ENCODE measurements at places on chromosomes 4 and X.

DNA sequence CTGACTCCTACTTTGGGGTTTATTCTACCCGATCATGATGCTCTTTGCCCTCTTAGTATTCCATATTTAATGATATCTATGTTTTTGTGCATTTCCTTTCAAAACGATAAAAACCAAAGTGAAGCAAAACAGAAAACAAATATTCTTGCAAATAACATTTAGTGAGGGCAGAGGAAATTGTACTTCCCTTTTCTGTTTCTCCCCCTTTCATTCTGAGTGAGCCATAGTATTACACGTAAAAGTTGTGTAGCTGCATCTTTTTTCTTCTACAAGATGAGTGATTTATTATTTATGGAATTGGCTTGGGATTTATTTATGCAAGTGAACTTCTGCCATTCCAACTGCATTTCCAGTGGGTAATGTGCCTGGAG lies 109.9 kb downstream of the AFF2 start:
- DNase-seq: no peak

DNA sequence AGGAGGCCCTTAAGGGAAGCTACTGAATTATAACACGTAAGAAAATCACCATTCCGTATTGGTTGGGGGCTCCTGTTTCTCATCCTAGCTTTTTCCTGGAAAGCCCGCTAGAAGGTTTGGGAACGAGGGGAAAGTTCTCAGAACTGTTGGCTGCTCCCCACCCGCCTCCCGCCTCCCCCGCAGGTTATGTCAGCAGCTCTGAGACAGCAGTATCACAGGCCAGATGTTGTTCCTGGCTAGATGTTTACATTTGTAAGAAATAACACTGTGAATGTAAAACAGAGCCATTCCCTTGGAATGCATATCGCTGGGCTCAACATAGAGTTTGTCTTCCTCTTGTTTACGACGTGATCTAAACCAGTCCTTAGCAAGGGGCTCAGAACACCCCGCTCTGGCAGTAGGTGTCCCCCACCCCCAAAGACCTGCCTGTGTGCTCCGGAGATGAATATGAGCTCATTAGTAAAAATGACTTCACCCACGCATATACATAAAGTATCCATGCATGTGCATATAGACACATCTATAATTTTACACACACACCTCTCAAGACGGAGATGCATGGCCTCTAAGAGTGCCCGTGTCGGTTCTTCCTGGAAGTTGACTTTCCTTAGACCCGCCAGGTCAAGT lies 6.9 kb upstream of the MSANTD1 start:
- no peak for DNase-seq

DNA sequence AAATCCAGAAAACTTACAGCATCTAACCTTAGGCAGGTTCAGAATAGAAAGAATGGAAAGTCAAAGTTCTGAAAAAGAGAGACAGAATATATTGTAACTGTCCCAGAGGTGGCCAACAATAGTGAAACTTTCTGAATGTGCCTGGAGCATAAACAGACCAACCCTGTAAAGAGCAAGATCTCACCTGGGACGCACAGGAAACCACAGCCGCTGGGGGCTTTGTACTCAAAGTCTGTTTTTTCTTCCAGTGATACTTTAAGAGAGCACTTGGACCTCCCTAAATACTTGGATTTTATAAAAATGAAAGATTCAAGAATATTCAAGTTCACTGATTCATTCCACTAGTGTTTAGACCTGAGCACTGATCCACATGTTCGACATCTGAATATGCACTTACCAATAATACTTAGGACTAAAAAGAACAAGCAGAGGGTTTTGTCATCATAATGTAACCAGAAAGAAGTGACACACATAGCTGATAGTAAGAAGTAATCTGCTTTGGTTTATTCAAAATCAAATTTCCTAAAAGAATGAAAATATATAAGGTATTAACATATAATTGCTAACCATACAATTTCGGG lies 35.3 kb downstream of the ARAP2 start:
- no peak for DNase-seq

GRCh38 chr4:6389142-6389825 lies 83.1 kb downstream of the PPP2R2C start:
- no peak for DNase-seq

DNA sequence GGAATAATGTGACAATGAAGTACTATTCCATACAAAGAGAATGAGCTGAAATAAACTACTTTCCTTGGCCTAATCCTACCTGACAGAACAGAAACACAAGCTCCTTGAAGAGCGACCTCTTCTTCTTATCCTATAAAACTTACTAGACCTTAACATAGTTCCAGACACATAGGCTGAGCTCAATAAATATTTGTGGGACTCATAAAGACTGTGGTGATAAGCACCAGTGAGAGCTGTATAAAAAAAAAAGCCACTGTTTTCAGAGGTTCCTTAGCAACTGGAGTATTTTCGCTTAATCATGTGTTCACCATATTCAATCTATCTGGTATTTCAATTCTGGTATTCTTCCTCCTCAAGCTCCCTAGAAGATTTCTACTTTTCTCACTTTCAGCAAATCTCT lies 1129.6 kb downstream of the STPG2 start:
- DNase-seq: no peak

DNA sequence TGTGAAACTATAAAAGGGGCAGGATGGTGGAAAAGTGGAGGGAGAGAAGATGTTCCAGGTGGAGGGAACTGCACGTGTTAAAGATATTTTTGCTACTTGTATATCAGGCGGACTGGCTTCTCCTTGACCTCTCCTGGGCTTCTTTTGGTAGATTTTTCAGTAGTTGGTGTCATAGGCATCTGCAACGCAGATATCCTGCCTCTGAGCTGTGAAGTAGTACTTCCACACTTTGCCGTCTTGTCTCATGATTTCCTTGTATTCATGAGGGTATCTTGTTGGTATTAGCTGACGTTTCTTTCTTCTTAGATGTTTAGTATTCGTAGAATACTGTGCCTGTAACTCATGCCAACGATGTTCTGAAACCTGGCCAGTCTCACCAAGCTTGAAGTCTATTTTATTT lies 81.0 kb downstream of the WWC2 start:
- DNase-seq: no peak

DNA sequence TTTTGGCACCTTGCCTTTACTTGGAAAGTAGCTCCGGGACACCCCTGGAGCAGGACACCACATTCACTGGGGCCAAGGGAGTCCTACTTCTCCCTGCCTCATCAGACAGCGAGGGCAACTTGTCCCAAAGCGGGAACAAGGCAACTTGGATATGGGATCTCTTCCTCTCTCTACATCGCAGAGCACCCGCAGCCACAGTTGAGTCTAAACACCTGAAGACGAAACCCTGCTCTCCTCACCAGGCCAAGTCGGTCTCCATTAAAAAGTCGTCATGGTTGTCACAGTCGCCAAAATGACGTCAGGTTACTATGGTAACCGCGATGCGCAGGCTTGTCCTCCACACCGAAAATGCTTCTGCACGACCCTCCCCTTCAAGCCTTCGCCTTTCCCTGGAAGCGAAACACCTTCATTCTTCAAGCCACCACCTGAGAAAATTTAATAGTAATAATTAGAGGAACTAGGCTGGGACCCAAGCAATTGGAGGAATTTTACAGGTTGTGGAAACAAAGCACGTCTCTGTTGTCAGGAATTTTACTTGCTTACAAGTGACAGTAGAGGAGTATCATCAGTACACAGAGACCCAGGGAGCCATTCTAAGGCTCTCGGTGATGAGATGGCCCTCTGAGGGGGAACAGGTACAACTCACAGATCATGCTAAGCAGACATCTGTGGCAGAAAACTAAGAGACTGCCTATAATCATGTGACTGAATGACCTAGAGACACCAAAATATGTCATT lies 30.5 kb upstream of the TCEAL4 start:
- no peak for DNase-seq

DNA sequence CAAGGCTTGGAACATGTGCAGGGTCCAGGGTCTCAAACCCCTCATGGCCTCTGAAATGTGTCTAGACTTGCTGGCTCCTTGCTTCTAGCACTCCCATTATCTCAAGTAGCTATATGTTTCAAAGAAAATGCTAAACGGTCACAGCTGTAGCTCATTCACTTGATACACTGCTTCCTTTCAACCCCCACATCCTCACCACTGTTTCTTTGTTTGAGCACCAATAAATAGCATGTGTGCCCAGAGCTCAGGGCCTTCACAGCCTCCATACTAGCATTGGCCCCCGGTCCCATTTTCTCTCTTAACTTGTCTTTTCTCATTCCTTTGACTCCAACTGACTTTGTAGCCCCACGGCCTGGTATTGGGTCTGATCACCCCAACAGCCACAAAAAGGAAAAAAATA lies 801.8 kb downstream of the STIM2 start:
- no peak for DNase-seq

GRCh38 chr4:28948501-28948900 lies 1771.7 kb upstream of the PCDH7 start:
- DNase-seq: no peak

GRCh38 chr4:158162631-158163030 lies 10.2 kb downstream of the GASK1B start:
- DNase-seq: no peak

DNA sequence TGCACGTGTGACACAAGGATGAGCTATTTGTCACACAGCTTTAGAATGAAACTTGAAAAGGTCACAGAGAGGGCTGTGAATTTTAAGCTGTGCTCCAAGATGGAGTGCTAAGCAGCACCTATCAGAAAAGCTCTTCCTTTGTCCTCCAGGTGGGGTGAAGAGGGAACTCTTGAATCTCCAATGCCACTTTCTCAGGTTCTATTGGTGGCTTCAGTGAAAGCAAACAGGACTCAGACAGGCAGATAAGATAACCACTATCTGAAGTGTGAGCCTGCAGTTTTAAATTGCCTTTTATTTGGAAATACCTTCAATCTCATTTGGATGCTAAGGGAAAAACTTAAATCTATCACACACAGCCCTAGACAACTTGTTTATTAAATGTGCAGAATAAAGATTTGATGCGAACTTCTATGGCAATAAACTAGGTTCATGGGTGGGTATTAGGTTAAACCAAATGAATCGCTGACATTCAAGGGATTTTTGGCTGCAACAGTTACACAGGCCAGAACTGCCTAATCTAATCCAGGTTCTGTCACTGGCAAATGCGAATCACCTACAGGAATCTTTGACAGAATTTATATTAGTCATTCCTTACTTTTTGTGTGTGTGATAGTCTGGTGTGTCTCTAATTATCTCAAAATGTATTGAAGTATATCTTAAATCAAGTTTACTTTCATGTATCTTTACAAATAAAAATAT lies 13.6 kb upstream of the PDGFRA start:
- no peak for DNase-seq

GRCh38 chrX:101530944-101531343 lies 19.4 kb upstream of the ARMCX1 start:
- no peak for DNase-seq

GRCh38 chr4:147509386-147509785 lies 28.5 kb downstream of the EDNRA start:
- DNase-seq: no peak

DNA sequence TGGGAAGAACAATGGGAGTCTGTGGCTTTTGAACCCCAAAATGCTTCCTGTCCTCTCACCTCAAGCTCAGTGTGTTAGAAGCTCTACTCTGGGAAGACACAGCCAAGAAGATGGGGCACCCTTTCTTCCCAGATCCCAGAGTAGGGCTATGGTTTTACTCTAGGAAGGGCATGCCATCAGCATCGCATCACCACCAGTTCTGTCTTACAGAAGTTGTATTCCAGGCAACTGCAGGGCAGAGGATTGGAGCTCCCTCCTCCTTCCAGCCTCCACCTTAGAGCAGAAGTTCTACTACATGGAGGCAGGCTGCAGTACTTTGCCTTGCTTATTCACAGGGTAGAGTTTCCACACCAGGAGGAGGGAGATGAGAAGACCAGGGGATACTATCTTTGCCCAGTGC lies 18.1 kb upstream of the ZFX start:
- DNase-seq: no peak

DNA sequence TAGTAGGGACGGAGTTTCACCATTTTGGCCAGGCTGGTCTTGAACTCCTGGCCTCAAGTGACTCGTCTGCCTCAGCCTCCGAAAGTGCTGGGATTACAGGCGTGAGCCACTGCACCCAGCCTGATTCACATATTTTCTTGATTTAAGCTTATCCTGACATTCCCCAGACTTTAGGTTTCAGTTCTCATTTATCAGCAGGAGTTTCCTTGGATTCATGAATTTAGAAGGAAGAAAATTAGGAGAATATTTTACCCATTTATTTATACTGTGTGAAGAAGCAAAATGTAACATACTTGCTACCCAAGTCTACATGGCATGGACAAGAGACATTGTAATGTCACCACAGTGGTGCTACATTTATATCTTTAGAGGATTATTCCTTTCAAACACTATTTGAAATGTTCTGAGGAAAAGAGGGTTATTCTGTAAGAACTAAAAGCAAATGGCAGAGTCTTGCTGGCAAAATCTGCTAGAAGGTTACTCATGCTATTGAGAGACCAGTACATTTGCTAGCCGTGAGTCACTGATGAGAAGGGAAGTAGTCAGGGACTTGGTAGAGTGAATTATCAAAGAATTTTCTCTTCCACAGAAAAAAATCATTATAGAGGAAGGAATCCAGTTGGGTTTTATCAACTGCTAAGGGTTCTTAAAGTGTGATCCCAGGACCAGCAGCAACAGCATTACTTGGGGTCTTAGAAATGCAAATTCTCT lies 26.1 kb upstream of the CFAP299 start:
- no peak for DNase-seq

DNA sequence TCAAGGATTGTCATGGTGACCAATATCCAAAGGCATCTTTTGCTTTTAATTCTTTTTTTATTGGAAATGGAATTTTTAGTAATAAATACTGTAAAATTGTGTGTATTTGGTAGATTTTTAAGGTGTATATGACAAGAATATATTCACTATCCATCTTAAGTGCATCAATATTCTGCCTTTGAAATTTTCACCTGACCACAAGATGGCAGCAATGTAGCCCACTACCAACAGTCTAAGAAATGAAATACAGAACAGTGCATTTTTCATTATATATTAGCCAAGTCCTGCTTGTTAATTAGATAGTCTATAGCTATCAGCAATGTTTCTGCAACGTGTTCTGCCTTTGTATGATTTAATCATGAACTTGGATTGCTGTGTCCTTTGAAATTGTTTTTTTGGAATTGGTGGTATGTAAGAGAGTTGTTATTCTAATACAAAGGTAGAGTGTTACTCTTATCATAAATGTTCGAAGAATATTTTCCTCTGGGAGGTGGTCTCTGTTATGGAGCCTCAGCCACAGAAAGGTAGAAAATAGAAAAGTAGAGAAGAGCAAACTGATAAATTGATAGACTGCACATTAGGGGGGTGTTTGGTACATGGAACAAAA lies 38.2 kb downstream of the HPGDS start:
- peak; percentile 1 for DNase-seq
